ENCODE measurements at places on chromosomes 1 and 21.

DNA sequence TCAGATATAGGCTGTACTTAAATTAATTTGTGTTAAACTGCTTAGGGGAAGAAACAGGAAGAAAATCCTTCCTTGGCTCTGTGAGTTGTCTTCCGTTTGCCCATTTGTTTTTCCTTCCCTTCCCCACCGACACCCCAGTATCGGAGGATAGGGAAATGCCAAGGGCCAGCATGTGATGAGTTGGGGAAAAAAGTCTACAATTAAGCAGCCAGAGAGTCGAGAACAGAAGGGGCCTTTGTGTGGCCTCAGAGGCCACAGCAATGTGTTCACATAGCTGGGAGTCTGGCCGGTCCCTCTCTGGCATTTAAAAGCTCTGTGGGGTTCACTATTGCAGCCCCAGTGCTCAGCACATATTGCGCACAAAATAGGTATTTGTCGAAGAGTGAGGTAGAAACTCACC, 489.3 kb downstream of the MATN1 start:
- no peak for DNase-seq

GRCh38 chr1:20443703-20444586, 42.1 kb downstream of the CAMK2N1 start:
- DNase-seq = no peak

GRCh38 chr1:15684468-15685291, 560 bp downstream of the PLEKHM2 start:
- DNase-seq = peak; percentile 65

DNA sequence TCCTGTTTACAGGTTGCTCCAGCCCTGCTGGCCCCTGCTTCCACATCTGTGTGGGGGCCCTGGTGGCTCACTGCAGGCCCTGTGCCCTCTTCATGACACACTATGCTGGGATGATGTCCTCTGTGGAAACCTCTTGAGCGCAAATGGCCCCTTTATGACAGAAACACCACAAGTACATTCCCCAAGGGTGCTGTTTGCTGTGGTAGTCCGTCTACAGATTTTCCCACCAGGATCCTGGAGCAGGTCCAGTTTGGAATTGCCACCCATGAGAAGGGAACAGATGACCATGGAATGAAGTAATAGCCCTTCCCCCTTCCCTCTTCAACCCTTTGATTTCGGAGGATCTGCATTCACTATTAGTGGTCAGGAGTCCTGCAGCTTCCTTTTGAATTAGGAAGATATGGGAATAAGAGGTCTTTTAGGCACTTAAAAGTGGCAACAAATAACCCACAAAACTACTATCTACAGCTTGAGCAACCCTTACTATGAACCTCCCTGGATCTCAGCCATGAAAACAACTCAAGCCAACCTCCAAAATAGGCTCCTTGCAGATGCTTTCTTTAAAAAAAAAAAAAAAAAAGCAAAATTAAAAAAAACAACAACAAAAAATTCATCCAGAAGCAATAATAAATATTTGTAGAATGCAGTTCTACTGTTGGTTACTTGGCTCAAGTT, 121.9 kb upstream of the TSPAN2 start:
- no peak for DNase-seq

All from 8988T (cell line).